Inflammatory macrophage treated with lipopolysaccharide for 1 hour (primary cell): ENCODE measurements at places on chromosomes 13 and 19.

DNA sequence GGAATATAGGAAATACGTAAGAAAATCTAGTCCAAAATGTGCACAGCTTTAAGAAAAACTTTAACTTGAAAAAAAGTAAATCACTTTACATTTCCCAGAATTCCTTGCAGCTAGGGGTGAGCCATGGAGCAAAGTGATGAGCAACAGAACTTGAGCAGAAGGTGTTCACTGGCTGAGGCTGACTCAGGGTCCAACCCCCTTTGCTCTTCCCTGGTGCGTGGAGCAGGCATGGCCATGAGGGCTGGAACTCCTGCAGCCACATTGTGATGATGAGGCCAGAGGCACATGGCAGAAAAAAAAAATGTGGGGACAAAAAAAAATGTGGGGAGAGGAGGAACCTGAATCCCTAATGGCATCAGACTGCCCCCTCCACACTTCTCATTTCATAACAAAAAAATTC lies 9.9 kb upstream of the PLA2G4C start:
- DNase-seq = no peak

GRCh38 chr13:59398127-59398526 lies 765.6 kb downstream of the DIAPH3 start:
- DNase-seq = no peak

GRCh38 chr19:4722671-4723594 lies 709 bp downstream of the DPP9 start:
- peak; percentile 40 for DNase-seq

- DNase-seq = peak; percentile 56
Measured at GRCh38 chr13:99434258-99434788, 66.9 kb upstream of the TM9SF2 start.

DNA sequence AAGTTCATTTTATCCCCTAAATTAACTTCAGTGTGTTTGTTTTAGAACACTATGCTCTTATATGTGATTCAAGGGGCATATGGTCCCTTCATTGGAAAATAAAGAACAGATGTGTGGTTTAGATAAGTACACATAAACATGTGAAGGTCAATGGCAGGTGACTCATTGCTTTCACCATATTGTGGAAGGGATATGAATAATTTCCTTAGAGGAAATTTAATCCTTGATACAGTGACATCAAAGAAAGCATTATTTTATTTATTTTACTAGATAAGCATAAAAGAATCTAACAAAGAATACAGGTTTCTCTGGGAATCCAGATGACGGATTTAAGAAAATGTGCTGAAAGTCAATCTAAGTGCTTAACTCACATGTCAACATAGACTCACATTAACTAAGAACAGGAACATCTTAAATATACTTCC lies 373.5 kb downstream of the KCTD12 start:
- DNase-seq = no peak

DNA sequence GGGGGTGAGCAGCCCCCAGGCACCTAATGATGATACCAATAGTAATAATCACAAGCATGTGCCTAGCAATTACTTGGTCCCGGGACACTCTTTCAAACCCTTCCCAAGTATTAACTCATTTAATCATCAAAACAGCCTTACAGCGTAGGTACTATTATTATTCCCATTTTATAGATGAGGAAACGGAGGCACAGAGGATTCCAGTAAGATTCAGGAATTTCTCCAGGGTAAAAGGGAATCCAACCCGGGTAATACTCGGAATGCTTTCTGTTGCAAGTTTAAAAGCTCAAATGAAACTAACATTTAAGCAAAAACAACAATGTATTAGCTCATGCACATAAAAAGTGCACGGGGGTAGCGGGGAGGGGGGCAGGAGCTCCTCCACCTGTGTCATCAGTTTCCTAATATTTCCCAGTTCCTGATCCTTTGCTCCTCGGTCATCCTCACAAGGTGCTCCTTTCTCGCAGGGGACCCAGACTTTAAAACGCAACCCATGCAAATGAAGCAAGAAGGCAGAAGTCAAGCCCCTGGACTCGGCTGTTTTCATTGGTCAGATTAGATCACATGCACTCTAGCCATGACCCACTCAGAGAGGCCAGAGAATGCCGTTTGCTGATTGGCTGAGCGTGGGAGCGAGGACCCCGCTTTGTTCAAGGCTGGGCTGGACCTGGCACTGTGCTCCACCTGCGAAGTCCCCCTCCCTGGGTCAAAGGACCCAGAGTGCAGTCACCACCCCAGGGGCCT lies 38.3 kb upstream of the C19orf12 start:
- DNase-seq = no peak

GRCh38 chr19:19269952-19270694 lies 3.0 kb downstream of the TM6SF2 start:
- no peak for DNase-seq

- no peak for DNase-seq
Measured at GRCh38 chr13:33183431-33184111, 102.0 kb downstream of the STARD13 start.

- no peak for DNase-seq
Measured at GRCh38 chr13:66378894-66379293, 851.2 kb downstream of the PCDH9 start.

GRCh38 chr19:8488365-8488764 lies 14.1 kb downstream of the PRAM1 start:
- peak; percentile 23 for DNase-seq

- no peak for DNase-seq
Measured at GRCh38 chr13:79407349-79407979, 1.4 kb upstream of the RBM26 start.

DNA sequence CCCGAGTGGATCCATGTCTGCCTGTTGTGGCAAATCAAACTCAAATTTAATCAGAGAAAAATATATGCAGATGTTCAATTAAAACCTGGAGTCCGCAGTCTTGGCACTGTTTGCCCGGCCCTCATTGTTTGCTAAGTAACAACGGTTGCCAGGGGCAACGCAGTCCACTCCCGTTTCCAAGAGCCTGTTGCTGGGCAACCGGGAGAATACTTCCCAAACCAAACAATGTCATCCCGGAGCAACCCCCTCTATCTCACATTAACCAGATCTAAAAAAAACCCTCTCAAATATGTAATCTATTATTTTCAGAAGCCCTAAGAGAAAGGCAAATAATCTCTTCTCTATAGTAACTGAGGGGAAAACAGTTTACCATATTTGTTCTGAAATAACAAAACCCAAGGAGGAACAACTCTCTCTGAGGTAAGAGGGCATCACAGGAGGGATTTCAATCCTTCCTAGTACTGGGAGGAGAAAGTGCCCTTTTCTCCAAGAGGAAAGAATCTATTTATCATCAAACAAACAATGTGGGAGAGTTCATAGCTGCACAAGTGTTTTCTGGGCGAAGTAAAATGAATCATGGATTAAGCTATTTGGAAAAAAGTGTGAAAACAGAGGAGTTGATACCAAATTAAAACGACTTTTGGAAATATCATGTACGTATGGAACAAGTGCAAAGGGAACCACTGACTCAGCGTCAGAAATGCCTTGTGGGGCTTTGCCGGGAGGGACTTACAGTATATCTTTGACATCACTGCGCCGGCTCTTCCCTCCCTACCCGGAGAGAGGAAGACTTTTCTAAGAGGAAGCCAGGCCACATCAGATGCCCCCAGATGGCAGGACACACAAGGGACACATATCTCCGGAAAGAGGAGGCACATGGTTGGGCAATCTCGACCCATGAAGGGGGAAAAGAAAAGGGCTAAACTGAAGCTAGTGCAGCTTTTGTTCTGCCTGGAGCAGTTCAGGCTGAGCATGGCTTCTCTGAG lies 43.3 kb downstream of the RFX2 start:
- DNase-seq = peak; percentile 84

GRCh38 chr19:33267706-33268105 lies 34.6 kb downstream of the CEBPA start:
- peak; percentile 70 for DNase-seq

DNA sequence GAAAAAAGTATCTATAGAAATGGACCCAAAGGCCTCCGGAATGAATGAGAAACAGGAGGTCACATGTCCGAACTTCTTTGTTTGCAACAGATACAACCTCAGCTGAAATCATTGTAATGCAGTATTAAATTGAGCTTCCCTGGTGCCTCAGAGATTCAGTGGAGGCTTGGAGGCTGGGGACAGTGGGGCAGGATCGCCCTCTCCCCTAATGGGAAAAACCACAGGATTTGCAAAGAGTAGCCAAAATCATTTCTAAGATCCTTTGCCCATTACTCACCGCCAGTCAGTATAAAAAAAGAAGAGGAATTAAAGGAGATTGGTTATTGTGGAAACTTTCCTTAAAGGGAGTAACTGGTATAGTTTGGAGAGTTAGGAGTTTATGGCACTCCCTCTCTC lies 30.4 kb upstream of the IRS2 start:
- DNase-seq = no peak

GRCh38 chr19:32168606-32169005 lies 176.8 kb upstream of the ZNF507 start:
- DNase-seq = no peak

DNA sequence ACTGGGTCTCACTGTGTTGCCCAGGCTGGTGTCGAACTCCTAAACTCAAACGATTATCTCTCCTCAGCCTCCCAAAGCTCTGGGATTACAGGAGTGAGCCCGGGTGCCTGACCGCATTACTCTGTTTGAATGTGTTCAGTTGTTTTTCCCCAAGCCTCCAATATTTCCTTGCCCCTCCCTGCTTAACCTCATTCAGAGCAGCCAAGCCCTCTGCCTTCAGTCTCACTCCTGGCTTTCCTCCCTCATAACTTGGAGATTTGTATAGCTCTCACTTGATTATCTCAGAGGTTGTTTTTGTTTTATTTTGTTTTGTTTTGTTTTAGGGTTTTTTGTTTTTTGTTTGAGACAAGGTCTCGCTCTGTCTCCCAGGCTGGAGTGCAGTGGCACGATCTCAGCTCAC lies 11.4 kb downstream of the EPHX3 start:
- no peak for DNase-seq

GRCh38 chr13:95608640-95609323 lies 35.7 kb downstream of the DZIP1 start:
- DNase-seq = no peak

- no peak for DNase-seq
Measured at GRCh38 chr13:94761407-94761806, 49.1 kb upstream of the SOX21 start.

- DNase-seq = no peak
Measured at GRCh38 chr13:112839356-112840105, 129.5 kb upstream of the MCF2L start.

GRCh38 chr19:39765091-39766076 lies 13.3 kb upstream of the LEUTX start:
- peak; percentile 76 for DNase-seq

- DNase-seq = no peak
Measured at GRCh38 chr13:112133499-112134390, 66.8 kb downstream of the SOX1 start.

DNA sequence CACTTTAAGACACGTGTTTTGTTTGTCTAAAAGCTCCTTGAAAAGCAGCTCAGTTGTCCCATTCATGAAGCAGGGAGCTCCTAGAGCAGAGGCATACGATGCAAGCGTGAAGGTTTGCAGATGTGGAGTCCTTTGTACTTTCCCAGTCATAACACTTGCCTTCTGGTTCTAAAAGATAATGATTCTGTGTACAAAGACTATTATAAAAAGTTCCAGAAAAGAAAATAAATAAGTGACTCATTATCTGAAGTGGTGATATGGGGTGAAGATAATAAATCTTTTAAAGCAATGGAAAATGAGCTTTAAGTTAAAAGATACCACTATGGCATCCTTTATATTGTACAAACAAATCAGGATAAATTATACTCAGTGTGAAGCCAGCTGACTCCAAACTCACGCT lies 569.9 kb downstream of the MYO16 start:
- no peak for DNase-seq

- DNase-seq = no peak
Measured at GRCh38 chr13:97548138-97548537, 114.2 kb downstream of the RAP2A start.

- DNase-seq = no peak
Measured at GRCh38 chr19:35332817-35333216, 3.8 kb downstream of the CD22 start.

GRCh38 chr13:29508876-29509252 lies 86.6 kb downstream of the SLC7A1 start:
- no peak for DNase-seq

- no peak for DNase-seq
Measured at GRCh38 chr13:80921541-80921940, 580.6 kb upstream of the SPRY2 start.

- no peak for DNase-seq
Measured at GRCh38 chr19:50601407-50602088, 33.3 kb upstream of the LRRC4B start.

- DNase-seq = no peak
Measured at GRCh38 chr19:54160854-54161253, 1.3 kb upstream of the LENG1 start.

DNA sequence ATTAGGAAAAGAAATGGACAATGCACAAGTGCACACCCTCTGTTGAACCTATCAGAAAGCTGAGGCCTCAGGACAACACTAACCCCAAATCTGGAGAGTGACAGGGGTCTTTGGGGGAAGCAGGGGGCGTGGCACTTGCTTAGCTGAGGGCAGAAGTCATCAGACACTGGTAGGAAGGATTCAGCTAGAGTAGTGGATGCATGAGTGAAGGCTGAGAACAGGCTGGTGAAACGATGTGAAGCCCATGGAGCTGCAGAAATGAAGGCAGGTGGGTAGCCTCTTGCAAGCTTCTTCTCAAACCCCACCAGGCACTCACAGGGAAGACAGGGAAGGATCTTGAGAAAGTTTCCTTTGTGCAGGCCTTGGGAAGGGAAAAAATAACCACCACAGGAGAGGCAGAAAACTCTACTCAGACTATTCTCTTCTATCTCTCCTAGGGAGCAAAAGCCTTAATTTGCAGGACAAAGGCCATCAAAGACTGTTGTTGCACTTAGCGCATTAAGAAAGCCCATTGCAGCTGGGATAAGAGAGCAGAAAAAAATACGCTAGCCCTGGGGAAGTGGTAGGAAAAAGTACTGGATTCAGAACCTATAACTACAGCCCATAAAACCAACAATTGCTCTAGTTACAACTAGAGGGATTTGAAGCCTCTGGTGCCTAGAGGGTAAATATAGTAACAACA lies 193.3 kb upstream of the ZNF536 start:
- no peak for DNase-seq

DNA sequence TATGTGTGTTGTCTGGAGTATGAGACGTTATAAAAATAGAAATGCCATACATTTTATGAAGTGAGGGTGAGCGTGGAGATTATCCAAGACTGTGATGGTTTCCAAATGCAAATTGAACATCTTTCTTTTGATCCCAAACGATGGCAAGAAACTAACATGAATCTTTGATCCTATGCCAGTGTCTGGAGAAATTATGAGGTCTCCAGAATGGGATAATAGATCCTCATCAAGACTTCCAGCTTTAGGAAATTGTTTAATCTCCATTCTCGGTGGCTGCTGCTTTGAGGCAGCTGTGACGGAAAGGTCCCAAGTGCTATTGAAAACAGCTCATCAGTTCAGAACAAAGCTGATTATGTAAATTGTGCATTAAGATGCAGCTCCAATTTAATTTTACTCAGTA lies 30.8 kb downstream of the CBY2 start:
- no peak for DNase-seq

- DNase-seq = no peak
Measured at GRCh38 chr13:41401366-41401765, 56.0 kb upstream of the RGCC start.

GRCh38 chr13:36030670-36031331 lies 100.4 kb downstream of the DCLK1 start:
- DNase-seq = no peak

GRCh38 chr19:15300533-15301197 lies 31.7 kb downstream of the BRD4 start:
- DNase-seq = no peak
